ENCODE measurements at places on chromosomes 7 and 10. TPM values are rescaled to one million over a fixed set of nuclear protein-coding genes. Genes with fewer than 3 reads are reported as not detected.
A peak's percentile ranks its signal among the peaks of the same experiment; 100 is the strongest.

- peak; percentile 58 for DNase-seq
Measured at GRCh38 chr7:149811221-149811620, 27.0 kb upstream of the ZNF862 start.

DNA sequence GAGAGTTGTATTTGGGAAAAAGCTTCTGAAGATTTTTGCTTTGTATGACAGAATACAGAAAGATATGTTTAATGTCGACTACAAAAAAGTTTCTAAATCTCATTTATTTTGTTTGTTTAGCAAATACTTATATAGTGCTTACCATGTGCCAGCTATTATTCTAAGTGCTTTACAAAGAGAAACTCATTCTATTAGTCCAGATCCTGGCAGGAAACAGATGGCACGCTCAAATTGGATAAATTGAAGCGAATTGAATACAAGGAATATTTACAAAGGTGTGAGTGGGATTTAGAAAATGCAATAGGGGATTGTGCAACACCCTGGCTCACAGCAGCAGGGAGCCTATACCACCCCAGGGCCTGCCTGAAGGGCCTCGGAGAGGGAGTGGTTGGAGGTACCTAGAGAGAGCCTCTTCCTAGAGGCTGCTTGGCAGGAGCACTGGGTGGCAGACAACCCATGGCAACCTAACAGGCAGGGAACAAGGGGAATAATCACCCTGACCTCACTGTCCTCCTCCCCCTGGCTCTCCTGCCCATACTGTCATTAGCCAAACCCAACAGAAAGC, 27.6 kb upstream of the FAM204A start:
- DNase-seq, result no peak

DNA sequence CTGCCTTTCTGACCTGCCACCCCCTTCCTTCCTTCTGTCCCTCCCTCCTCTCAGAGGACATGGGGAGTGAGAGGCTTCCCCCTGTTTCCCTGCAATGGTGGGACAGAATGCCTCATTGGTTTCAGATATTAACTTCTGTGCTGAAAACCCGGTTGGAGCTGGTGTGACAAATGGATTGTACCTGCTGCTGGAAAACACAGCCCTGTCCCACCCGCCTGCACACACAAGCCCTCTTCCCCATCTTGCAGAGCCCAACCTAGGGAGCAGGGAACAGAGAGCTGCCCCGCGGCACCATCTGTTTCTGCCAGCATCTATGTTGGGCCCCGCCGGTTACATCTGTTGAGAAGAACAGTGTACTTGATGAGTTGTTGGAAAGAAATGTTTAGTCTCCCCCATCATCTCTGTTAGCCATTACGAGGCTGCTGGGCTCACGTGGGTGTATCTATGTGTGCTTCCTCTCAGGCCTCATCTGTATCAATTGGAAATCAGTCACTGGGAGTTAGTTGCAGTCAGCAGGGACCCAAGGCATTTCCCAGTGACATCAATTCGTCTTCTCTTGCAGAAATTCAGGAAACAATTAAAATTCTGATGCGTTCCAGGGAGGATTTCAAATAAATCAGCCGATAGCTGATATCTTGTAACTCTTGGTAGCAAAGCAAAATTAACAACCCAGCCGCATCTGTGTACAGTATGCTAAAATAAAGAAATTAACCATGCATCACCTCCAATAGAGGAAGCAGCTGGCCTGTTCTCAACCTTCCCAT, 725.6 kb upstream of the GALNT17 start:
- no peak for DNase-seq

GRCh38 chr7:102890292-102890970, 22.4 kb upstream of the LRRC17 start:
- DNase-seq, result no peak

Gene NCF1
- not detected for total RNA-seq

DNA sequence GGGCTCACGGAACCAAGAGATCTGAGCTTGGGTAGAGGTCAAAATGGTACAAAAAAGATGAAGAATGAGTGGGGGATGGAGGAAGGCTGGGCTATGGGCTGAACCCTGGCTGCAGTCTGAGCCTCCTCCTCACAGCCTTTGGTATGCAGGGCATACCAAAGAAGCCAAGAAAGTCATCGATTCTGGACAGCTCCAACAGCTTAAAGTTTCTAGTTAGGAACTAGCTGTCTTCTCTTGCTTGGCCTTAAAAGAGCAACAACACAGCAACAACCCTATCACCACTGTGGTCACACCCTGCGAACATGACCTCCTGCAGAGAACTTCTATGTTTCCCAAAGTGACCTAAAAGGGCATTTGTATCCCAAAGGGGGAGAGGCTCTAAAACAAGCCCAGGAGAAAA, 126.1 kb upstream of the EFCAB10 start:
- no peak for DNase-seq

DNA sequence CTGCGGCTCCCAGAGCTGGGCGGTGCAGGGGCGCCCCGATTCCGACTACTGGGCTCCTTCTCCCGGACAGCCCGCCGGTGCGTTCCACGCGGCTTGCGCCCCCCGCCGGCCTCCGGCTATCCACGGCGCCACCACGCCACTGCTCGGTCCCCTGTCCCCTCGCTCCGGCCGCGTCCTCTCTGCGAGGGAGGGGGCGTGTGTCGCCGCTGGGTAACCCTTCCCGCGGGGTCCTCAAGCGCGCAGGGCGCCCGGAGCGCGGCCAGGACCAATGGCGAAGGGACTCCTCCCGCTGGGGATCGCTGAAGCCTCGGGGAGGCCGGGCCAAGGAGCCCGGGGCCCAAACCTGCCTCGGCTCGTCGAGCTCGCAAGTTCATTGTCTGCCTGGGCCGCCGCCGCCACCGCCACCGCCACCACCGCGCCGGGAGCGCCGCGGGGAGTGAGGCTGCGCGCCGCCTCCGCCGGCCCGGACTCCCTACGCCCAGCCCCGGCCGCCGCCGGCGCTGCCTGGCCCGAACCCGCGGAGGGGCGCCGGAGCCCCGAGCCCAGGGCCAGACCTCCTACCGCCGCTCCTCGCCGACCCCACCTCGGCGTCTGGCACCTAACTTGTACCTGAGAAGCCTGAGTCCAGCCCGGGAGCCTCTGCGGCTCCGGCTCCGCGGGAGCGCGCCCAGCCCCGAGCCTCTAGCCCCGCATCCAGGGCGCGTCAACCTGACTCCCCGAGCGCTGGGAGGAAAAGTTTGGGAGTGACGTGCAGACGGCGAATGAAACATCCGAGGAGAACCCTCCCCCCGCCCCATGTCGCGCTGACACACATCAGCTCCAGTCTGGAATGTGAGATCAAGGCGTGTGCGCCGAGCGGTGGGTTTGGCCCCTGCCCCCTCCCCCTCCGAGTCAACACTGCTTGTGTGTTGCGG, at the start of gene CHST15:
TSS of gene CHST15 (minus strand) at position 739 of the 914 bp plus-strand sequence. CDS start 47,386 bp downstream, outside the sequence.
- DNase-seq, result no peak

DNA sequence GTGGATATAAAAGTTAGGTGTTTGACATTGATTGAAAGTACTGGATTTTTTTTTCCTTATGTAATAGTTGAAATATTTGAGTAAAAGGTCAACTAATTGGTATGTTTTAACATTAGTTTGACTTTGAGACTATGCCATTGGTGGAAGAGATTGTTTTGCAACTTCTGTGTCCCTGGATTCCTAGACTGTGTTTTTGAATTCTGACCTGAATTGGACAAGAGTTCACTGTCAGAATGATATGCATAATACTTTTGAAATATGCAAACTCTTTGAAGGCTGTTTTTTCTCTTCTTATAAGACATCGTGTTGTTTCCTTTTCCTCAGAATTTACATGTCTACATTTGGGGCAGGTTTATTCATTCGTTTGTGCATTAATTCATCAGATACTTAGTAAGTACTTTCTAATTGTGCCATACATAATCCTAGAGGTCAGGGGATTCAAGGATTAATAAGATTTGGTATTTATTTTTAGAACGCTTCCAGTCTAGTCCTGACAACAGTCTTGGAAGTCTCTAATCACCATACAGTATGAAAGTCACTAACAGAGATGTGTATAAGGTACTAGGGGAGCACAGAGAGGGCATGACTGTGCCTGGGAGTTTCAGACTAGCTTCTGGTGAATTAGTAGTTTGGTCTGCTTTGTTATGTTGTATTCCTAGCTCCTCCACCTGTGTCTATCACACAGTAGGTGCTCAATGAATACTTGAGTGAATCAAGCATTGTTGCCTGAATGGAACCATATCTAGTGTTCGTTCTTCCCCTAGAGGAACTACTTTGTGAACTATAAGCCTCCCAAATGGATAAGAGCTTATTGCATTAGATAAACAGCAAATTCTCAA, 49.2 kb downstream of the AGK start:
- no peak for DNase-seq

Gene LIPK
- not detected for total RNA-seq

Gene OPN1SW
- not detected for total RNA-seq

- peak; percentile 86 for DNase-seq
Measured at GRCh38 chr10:23438547-23439451, at the start of gene OTUD1. Gene OTUD1 (plus strand): TSS chr10:23439075. CDS start chr10:23439458, 383 bp downstream.

Gene CALHM1
- total RNA-seq, result not detected

Gene ELOVL3
- 0.58 TPM for total RNA-seq

Gene ZNF117
- total RNA-seq, result 0.16 TPM

DNA sequence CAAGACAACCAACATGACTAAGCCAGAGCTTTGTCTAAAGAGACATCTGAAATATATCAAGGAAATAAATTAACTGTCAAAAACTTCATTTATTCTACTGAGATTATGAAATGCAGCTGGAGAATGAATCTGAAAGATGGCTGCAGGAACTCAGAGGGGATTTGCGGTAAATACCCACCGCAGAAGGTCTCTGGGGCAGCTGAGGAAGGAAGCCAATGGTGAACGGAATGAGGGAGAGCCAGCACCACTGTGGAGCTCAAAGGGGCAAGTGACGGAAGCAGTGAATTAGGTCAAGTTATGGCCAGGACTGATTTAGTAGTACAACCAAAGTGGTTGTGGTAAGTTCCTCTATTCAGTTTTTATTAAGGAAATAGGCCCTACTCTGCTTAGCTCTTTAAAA, 215.3 kb upstream of the GLI3 start:
- no peak for DNase-seq

- DNase-seq, result no peak
Measured at GRCh38 chr7:117692338-117692737, 180.9 kb downstream of the CTTNBP2 start.

Gene FAM237B
- not detected for total RNA-seq

GRCh38 chr10:86657011-86657395, 2.7 kb downstream of the OPN4 start:
- no peak for DNase-seq

Gene DKK1
- total RNA-seq, result 0.90 TPM

GRCh38 chr10:25522946-25523608, 348.3 kb downstream of the GPR158 start:
- peak; percentile 72 for DNase-seq

DNA sequence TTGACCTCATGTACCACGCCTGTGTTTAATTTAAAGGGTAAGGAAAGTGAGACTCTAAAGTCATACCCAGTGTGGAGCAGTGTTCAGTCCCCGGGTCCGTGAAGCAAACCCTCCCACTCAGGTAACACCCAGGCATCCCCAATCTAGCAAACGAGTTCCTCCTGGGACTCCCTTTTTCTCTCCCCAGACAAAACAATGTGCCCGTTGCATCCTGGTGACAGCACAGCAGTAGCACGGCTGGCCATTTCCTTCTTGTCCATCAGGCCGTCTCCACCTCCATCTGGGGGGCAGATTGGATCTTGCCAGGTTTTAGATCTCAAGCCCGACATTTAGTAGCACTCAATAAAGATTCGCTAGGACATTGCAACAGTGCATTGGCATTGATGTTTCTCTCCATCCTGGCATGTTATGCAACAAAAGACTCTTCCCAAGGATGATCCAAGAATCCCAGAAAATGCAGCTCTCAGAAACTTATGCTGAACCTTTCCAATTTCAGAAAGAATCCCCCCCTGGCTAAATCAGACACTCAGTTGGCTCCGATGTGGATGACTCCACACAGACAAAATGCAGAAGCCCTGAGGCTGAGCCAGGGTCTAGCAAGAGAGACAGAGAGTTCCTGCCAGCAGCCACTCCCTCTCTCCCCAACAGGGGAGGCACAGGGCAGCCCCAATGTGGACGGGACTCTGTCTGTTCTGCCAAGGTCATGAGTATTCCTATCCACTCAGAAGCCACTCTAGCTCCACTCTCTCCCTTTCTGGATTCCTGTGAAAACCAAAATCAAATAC, 274.5 kb upstream of the MGMT start:
- no peak for DNase-seq

GRCh38 chr7:91940171-91940570, 491 bp upstream of the AKAP9 start:
- peak; percentile 54 for DNase-seq

DNA sequence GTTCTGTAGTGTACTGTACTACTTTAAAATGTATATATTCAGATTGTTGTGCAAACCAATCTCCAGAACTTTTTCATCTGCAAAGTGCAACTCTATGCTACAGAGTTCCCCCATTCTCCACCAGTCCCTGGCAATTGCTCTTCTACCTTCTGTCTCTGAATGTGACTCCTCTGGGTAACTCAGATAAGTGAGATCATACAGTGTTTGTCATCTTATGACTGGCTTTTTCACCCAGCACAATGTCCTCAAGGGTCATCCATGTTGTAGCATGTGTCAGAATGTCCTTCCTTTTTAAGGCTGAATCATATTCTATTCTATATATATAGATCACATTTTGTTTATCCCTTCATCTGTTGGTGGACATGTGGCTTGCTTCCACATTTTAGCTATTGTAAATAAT, 10.8 kb downstream of the SLIT1 start:
- no peak for DNase-seq

- no peak for DNase-seq
Measured at GRCh38 chr7:155860461-155860839, 48.2 kb upstream of the SHH start.

Gene ASB10
- total RNA-seq, result not detected

Gene CFAP46
- not detected for total RNA-seq

Gene METTL27
- total RNA-seq, result 1.8 TPM

DNA sequence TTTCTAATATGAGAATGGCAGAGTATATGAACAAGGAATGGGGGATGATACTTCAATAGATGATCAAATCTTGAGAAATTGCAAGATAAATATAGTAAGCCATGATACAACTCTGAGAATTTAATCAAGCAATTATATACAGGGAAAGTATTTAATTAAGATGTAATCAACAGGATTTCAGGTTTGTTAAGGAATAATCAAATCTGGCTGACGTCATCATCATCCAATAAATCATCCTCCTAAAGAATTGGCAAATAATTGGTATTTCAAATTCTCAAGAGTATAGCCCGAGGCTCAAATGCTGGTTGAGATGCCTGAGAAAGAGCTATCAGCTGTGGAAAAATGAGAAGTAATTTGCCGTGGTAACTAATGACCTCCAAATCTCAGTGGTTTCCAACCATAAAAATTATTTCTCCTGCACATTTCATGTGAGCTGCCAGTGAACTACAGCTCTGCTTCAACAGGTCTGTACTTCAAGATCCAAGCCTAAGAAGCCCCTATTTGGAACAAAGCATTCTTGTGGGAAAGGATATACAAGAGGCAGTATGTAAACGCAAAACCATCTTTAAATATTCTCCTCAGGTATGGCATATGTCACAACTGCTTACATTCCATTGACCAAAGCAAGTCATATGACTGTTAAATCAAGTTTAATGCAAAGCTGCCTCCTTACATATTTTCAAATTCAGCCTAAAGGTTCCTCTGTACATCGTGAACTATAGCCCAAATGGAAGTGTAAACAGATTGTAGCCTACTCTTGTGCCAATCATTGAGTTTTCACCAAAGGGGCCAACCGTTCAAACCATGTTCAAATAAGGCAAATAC, 503.0 kb downstream of the KIF20B start:
- DNase-seq, result no peak
